ENCODE measurements at places on chromosomes 6 and 20. TPM values are rescaled to one million over a fixed set of nuclear protein-coding genes. Genes with fewer than 3 reads are reported as not detected.
A peak's percentile ranks its signal among the peaks of the same experiment; 100 is the strongest.

Gene OPRM1
- total RNA-seq: not detected

Gene SOX18
- 134 TPM for total RNA-seq

Gene CEP250
- 39.1 TPM for total RNA-seq

Gene FOXQ1
- total RNA-seq: 1.7 TPM

Gene GPR31
- total RNA-seq: not detected

Gene EYS
- total RNA-seq: 0.31 TPM

Gene KIAA0408
- total RNA-seq: 45.3 TPM

Gene VIP
- total RNA-seq: 1.9 TPM

DNA sequence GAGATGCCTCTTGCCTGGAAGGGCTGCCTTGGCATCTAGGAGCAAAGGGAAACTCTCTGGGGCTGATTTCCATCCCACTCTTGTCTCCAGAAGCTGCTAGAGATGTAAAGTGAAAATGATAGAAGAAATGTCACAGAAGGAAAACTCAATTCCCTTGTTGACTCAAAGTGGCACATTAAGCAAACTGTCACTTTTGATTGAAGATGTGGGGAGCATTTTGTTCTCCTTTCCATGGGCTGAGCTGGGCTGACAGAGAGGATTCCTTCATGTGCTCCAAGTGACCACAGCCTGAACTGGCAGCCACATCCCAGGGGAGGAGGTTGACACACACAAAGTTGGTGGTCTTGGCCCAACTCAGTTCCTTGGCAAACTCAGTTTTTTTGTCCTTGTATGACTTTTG lies 9.8 kb downstream of the GPR31 start:
- DNase-seq: no peak

DNA sequence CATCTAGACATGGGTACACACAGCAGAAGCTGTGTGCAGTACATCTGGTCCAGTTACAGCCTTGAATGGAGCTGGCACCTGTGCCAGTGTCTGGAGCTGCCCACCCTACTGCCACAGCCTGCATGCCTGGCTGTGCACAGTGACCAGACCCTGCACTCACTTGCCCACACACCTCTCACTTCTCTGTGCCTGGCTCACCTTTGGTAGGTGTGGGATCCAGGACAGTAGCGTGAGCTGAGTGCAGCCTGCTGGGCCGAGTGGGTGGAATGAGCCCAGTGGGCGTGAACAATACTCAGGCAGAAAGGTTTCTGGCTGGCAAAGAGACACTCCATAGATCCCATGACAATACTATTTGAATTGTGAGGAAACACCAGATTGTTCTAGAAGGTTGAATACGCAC lies 839.5 kb upstream of the FLRT3 start:
- no peak for DNase-seq

GRCh38 chr6:21767891-21768648 lies 174.5 kb downstream of the SOX4 start:
- no peak for DNase-seq

DNA sequence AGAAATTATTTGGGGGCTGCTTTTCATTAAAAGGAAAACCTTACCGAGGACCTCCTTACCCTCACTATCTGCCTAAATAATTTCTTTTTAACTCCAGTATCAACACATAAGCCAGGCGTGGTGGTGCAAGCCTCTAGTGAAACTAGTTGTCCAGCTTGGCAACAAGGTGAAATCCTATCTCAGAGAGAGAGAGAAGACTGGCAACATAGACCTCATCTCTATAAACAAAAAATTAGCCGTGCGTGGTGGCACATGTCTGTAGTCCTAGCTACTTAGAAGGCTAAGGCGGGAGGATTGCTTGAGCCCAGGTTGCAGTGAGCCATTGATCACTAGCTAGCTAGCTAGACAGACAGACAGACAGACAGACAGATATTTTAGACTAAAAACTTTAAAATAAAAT lies 92.5 kb downstream of the ARMC2 start:
- DNase-seq: no peak

DNA sequence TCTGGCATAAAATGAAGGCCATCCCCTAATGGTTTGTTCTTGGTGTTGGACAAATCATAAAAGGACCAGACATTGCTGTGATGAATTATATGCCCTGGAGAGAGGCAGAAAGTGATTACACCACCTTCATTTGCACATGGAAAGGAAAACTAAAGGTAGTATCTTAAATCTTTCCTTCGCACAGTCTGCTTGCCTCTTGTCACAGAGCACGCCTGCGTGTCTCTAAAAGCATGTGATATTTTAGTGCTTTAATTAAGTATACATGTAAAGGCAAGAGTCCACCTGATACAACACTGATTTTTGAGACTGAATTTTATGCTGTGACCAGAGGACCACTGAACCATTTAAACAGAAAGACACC lies 28.8 kb upstream of the PLAGL1 start:
- DNase-seq: no peak

- DNase-seq: no peak
Observed at GRCh38 chr20:57559289-57559634, 1.6 kb upstream of the PCK1 start.

DNA sequence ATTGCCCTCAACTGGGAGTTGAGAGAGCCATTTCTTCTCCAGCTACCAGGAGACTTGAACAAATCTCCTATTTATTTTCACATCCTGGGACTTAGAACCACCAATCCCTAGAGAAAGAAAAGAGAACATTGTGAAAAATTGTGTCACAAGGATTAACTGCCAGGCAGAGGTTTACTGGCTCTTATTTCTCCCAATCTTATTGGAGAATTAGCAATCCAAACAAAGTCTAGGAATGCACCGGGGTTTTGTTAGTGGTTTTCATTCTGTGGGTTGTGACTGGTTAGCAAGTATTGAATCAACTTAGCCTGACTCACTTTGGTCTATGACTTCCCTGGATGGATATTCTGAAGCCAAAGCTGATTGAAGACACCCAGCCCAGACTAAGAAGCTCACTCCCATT lies 21.2 kb upstream of the ENPP5 start:
- DNase-seq: no peak

- peak; percentile 42 for DNase-seq
Observed at GRCh38 chr6:167680605-167681149, 146.0 kb upstream of the AFDN start.

DNA sequence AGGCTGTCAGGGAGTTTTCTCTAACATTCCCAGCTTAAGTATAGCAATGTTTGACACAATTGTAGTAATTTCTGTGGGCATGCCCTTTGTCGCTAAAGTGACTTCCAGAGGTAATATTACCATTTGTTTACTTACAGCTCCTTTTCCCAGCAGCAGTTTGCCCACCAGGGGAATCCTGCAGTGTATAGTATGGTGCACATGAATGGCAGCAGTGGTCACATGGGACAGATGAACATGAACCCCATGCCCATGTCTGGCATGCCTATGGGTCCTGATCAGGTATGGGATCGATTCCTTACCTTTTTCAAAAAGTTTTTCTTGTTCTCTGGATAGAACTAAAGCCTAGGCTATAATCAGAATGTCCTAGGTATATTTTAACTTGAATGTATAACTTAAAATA lies 132.5 kb downstream of the SULF2 start:
- DNase-seq: no peak

GRCh38 chr6:34512738-34513115 lies 43.4 kb downstream of the SPDEF start:
- DNase-seq: no peak
